ENCODE measurements at places on chromosomes 7 and 10.
A peak's percentile ranks its signal among the peaks of the same experiment; 100 is the strongest.

DNA sequence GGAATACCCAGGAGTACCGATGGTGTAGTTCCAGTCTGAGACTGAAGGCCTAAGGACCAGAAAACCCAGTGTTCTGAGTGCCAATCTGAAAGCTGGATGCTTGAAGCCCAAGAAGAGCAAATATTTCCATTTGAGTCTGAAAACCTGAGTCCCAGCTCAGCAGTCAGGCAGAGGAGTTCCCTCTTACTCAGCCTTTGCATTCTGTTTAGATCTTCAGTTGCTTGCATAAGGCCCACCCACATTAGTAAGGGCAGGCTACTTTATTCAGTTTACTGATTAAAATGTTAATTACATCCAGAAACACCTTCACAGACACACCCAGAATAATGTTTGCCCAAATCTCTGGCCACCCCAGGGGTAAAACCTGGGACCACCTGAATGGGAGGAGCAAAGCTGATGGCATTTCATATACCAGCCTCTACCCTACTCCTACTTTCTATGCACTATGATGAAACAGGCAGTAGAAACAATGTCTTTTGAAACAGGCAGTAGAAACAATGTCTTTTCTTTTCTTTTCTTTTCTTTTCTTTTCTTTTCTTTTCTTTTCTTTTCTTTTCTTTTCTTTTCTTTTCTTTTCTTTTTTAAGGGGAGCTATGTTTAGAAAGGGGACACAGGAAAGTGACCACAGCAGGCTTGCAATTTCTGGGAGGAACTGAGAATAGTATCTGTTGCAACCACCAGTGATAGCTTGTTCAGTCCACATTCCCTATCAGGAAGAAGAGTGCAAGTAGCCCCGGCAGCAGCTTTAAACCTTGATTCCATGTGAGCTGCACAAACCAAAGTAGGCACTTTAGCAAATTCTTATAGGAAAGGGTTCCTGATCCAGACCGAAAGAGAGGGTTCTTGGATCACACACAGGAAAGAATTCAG, 30.6 kb downstream of the FAM237B start:
- DNase-seq = no peak

DNA sequence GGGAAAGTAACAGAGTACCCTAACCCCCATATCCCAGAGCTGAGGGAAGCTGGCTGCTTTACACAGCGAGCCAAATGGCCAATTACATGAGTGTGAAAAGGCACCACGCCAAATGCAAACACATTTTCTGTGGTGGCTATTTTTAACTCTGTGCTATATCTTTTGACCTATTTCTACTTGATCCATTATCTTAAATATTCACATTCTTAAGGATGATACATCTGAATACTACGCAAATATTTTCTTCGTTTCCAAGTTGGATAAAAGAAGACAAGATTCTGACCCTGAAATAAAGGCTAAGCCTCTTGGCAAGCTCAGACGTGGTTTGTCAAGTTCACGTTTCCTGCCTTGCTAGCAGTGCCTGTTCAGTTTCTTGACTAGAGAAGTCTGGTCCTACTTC, 146.7 kb upstream of the TMEM196 start:
- DNase-seq = no peak

DNA sequence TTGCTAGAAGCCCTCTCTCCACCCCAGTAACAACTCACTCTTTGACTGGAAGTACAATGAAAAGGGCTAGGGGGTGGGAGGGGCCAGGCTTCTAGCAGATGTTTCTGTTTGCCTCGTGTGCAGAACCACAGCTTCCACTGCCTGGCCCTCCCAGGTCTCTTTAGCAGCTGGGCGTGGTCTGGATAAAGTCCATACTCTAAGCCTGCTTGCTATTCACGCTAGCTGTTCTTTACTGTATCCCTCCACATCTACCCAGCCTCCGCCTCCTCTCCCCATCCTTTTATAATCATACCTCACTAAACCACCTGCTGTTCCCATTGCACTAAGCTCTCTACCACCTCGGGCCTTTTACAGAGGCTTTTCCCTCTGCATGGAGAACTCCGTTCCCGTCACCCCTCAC, 288.8 kb downstream of the CAMK1D start:
- DNase-seq = no peak

DNA sequence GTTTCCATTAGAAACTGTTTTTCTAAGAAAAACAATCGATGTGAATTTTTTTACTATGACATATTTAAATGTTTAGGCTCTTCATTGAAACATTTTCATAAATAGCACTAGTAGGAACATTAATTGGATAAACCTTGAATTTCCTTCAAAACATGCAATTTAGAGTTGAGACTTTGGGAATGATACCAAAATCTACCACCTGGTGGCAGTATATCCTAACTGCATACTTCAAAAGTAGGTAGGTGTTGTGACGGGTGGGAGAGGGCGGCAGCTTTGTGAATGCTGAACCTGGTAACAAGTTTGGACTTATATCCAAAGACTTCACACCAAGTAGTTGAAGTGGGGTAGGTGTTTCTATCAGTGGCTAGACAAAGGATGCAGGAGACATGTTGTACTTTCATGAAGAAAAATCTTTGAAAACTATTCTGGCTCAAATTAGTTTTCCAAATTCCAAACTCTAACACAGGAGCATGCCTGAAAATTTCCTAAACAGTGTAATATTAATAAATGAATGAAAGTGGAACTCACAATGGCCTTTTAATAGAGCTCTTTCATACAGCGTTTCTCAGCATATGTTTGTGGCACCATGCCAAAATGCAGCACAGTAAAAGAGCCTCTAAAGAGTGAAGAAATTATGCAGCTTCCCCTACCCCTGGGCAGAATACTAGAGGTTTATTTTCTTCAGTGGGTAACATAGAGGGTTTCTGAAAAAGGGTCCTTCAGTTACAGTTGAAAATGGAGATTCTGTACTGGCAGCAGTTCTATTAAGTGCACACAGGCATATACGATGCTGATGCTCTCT, 201.0 kb upstream of the TPK1 start:
- DNase-seq = peak; percentile 59

GRCh38 chr7:120794106-120794729, 63.7 kb downstream of the TSPAN12 start:
- DNase-seq = no peak

GRCh38 chr10:90858461-90858968, 676 bp upstream of the HTR7 start:
- no peak for DNase-seq

DNA sequence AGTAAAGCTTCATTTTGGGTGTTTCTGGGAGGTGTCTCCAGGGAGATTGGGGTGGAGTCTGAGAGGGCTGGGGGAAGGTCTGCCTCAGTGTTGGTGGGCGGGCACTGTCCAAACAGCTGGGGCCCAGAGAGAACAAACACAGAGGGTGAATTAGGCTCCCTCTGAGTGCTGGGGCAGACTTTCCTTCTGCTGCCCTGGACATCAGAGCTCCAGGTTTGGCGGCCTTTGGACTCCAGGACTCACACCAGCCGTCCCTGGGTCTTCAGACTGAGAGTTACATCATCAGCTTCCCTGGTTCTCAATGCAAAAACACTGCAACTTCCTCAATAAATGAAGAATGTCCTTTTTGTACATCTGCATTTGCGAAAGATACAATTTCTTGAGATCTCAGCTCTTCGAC, 427.4 kb downstream of the PTPRN2 start:
- DNase-seq = no peak

- DNase-seq = no peak
Measured at GRCh38 chr7:209906-210305, 17.5 kb downstream of the FAM20C start.

- no peak for DNase-seq
Measured at GRCh38 chr7:1928645-1929348, 258.7 kb downstream of the ELFN1 start.

DNA sequence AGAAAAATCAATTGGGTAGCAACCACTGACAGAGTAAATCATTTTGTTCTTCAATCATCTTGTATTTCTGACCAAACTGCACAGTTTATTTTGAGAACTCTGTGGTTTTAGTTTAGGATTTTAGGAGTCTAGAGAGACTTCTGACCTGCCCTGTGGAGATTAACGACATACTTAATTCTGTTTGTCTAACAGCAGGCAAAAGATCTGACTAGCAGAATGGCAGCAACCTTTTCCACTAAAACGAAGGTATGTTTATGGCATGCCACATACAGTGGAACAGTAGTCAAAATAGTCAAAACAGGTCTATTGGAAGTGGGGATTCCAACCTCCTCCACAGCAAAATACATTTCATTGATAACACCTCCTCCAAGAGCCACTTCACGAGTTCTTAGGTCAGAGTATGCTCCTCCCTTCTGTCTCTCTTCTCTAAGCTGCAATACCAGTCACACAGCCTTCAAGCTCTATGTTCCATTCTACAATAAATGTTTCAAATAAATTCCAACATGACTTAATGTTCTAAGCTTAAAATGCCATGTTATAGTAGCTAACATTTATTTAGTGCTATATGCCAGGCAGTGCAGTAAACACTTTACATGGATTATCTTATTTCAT, 34.4 kb downstream of the NRCAM start:
- no peak for DNase-seq

DNA sequence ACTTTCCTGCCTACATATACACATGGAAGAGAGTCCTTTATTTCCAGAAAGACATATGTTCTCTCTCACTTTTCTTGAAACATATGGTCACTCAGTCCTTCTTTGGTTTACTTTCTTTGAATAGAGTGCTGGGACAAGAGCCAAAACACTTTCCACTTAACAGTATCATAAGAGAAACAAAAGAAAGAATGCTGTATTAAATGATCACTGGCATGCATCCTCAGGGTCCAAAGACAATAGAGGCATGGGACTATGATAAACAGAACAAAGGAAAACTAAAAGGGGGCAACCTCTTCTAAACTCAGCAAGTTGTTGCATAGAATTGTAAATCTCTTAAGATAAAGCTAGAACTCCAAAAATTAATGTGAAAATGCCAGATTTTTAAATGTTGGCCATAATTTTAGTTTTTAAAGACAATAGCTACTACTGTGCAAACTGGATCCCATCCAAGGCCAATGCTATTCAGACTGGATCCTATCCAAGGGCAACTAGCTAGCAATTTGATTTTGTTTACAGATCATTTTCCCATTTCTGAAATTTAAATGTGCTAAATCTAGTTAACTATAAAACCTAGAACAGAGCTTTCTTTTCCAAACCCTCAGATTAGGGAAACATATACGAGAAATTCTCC, 687.5 kb downstream of the SORCS3 start:
- no peak for DNase-seq

GRCh38 chr10:33813871-33814270, 479.4 kb upstream of the NRP1 start:
- no peak for DNase-seq

DNA sequence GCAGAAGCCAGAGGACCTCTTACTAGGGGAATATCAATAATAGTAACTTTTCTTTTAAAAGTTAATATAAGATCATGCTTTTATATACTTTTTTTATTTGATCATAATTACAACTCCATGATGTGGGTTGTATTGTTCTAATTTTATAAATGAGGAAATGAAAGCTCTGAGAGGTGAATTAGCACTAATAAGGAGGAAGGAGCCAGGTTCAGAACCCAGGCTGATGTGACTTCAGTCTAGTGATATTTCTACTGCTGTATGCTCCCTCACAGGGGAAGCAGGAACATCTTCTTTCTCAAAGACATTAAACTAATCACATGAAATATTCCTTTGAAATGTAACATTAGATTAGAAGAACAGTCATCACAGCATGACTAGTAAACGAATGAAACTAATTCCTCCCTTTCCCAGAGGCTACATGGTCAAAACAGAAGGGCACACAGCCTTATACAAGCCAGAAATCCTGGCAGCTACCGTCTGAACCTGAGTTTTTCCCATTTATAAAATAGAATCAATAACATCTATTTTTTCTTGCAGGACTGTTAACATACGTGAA, 81.4 kb upstream of the GJD4 start:
- DNase-seq = no peak

DNA sequence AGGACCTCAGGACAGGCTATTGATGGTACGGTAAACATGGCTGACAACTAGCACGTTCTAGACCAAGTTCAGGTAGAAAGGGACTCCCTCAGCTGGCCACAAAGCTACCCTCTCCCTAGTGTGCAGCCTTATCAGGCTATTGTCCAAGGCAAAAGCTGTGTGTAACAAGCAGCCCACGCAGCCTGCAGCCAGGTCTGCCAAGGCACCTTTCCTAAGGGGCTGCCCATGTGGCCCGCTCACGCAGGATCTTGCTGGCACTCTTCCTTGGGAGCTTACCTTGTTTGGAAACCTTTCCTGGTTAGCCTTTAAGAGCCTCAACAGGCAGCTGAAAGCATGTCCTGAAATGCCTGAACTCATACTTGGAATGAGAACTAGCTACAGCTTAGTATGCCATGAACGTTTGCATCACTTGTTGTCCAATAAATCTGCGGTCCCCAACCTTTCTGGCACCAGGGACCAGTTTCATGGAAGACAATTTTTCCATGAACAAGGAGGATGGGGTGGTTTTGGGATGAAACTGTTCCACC, 51.7 kb downstream of the SYPL1 start:
- DNase-seq = no peak

- DNase-seq = peak; percentile 27
Measured at GRCh38 chr10:98041352-98042043, 11.1 kb upstream of the CRTAC1 start.

GRCh38 chr7:24464861-24465260, 108.4 kb upstream of the PALS2 start:
- no peak for DNase-seq
